ENCODE measurements at places on chromosomes 3 and 15. TPM values are rescaled to one million over a fixed set of nuclear protein-coding genes. Genes with fewer than 3 reads are reported as not detected.

DNA sequence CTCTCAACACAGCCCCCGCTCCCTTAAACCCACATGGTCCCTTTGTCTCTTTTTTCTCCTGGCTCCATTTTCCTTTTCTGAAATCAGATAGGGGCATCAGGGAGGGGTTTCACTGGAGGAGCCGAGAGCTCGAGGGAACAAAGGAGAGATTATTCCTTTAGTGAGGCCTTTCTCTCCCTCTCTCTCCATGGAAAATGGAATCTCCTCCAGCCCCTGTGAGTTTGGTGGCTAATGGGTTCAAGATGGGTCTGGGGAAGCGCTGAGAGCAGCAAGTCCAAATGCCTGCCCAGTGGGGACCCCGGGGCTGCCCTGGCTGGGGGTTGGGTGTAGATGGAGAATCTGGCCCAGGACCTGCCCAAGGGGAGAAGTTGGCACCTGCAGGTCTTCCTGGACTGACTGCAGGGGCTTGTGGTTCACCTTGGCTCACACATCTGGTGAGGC, 56.8 kb downstream of the ITGA11 start:
- DNase-seq: no peak

DNA sequence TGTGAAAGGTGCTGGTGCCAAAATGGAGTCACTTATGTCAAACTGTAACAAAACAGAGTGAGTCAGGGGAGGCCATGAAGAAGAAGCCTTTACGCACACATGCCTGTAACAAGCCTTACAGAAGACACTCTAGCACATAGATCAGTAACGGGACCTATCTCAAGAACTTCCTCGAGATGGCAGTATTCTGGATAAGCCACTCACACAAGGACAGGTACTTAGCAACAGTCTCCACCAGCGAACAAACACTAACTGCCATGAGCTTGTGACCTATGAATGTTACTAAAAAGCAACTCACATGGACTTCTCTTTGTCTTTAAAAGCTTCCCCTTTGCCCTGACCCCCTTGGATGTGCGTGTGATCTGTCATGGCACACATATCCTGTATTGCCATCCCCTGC, 235.1 kb downstream of the CD47 start:
- DNase-seq: no peak

- DNase-seq: no peak
Observed at GRCh38 chr3:14652-15051, 181.9 kb upstream of the CHL1 start.

- DNase-seq: no peak
Observed at GRCh38 chr3:108113975-108114374, 23.1 kb upstream of the CD47 start.

DNA sequence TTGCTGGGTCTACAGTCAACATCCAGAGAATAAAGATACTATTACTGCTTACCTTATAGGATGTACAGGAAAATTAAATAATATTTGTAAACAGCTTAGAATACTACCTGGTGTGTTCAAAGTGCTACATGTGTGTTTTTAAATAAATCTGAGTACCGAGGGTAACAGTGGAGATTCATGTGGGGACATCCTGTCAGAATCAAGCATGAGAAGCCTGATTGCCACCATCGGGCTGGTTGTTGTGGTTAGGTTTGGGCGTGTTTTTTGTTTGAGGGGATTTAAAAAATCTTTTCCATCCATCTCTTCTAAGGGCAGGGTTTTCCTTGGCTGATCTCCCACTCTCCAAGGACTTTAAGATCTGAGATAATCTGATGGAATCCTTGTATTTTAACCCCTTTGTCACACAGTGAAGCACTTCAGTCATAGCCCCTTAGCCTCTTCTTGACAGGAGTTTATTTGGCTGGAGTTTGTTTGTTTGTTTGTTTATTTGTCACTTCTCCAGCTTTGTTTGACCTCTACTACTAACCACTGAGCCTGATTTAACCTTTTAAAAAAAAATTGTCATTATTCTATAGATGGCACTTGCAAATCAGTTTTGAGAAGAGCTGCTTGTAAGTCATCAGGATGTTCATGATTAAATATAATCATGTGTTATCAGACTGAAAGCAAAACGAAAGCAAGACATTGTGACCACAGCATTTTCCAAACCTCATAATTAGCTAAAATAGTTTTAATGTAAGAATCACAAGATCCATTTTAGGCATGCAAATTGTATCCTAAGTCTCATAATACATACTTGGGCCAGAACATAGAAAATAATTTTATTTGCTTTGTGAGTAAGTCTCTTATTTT, 72.8 kb upstream of the RARB start:
- DNase-seq: no peak

DNA sequence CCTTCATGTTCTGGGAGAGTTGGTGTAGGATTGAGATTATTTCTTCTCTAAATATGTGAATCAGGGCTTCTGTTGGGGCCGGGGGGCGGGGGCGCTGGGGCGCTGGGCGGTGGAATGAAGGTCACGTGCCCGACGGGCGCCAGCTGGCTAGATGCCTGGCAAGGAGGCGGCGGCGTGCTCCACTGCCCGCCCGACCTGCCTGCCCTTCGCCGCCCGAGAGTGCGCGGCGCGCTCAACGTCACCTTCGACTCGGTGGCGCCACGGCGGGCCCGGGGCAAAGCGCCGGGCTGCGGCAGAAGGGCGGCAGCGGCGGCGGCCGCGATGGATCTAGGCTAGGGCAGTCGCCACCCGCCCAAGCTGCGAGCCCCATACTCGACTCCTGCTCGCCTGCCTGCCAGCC, 47.0 kb upstream of the LHFPL4 start:
- DNase-seq: peak; percentile 45

The ROBO2 gene
- 0.05 TPM for polyA plus RNA-seq

- DNase-seq: no peak
Observed at GRCh38 chr3:123258359-123258758, 56.6 kb downstream of the SEC22A start.

The EIF4E3 gene
- polyA plus RNA-seq: 21.7 TPM

DNA sequence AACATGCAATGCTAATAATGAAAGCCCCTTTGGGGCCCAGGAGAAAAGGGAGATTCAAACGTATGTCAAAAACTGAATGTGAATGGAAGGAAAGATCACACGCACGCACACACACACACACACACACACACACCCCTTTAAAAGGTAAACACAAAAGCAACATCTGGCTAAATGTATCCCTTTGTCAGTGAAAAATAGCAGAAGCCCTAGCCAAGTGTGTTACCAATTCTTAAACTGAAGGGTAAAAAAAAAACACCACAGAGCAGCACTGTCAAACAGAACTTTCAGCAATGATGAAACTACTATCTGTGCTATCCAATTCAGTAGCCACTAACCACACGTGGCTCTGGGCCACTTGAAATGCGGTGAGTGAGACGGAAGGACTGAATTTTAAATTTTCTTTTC, 4.9 kb downstream of the RFTN1 start:
- no peak for DNase-seq

GRCh38 chr15:85580879-85581278, 200.5 kb downstream of the AKAP13 start:
- DNase-seq: no peak

DNA sequence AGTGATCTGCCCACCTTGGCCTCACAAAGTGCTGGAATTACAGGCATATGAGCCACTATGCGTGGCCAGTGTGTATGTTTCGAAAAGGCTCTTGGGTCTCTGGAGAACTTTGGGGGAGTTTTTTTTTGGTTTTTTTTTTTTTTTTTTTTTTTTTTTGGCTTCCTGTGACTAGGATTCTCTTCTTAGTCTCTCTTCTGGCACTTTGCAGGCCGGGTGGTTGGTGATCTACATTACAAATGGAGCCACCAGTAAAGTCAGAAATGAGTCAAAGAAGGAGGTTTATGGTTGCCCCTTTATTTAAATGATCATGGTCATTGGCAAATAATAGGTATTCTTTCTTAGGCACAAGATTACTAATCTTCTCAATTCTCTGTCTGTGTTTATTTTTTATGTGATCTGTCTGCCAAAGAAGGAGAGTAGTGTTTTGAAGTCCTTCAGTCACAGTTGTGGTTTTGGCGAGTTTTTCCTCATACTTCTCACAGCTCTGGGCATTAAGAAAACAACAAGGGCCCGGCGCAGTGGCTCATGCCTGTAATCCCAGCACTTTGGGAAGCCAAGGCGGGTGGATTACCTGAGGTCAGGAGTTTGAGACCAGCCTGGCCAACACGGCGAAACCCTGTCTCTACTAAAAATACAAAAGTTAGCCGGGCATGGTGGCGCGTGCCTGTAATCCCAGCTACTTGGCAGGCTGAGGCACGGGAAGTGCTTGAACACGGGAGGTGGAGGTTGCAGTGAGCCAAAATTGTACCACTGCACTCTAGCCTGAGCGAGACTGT, 38.3 kb downstream of the PDE8A start:
- DNase-seq: no peak

DNA sequence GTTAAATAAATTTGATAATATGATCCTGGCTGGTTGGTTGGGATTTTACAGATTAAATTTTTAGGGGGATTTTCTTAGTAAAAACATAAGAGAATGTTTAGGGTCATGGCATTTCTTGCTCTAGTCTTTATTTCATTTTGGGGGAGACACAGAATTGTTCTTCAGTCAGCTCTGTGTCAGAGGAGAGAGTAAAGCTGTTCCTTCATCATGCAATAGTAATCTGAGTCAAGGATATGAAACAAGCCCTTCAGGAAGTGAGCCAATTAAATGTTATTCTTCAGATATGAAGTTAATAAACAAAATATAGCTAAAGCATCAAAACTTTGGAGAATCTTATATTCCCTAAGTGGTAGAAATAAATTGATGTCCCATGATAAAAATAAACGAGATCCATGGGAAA, 22.9 kb upstream of the SLC4A7 start:
- DNase-seq: no peak

The SLC12A1 gene
- polyA plus RNA-seq: not detected

The NR2C2 gene
- 13.0 TPM for polyA plus RNA-seq

DNA sequence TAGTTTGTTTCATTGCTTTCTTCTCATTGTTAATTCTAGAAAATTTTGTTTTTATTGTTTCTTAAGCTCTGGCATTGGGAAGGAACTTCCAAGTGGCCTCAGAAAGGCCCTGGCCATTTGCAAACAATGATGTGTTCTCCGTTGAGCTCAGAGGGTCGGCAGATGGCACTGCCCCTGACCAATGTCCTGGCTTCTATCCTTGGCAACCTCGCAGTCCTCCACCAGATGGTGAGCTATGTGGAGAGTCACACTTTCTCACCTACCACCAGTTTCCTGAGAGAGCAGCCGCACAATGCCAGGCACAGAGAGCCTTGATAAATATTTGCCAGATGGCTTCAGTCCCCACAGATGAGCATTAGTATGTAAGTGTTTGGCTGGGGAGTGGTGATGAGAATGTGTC, 343.7 kb downstream of the EPHB1 start:
- no peak for DNase-seq

The ARPIN gene
- polyA plus RNA-seq: 9.8 TPM

DNA sequence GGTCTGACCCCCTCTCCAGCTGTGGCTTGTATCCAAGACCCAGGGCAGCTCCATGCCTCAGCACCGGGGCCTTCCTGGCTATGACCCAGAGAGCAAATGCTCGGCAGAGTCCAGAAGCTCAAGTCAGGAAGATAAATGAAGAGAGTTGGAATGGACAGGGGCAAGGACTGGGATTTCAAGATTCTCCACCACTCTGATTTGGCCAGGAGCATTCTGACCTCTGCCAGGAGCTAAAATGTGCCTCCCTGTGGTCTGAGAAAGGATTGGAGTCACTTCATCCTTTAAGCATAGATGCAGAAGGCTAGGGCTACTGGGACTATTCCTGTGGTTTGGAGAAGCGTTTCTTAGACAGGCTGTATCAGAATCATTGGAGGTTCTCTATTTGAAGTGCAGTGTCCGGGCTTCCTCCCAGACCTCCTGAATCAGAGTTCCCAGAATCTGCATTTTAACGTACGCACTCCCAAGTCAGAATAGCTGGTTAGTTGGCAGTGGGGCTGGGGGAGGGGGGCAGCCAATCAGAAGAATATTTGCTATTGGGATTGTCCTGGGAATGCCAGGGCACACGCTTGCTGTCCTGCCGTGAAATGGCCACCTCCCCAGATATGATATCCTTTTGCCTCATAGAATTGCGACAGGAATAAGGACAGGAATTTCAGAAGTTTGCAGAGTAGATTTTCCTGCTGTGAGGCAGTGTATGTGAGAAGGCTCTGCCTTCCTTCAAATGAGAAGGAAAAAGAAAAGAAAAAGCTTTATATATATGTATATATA, 57.4 kb downstream of the HRH1 start:
- DNase-seq: peak; percentile 64

DNA sequence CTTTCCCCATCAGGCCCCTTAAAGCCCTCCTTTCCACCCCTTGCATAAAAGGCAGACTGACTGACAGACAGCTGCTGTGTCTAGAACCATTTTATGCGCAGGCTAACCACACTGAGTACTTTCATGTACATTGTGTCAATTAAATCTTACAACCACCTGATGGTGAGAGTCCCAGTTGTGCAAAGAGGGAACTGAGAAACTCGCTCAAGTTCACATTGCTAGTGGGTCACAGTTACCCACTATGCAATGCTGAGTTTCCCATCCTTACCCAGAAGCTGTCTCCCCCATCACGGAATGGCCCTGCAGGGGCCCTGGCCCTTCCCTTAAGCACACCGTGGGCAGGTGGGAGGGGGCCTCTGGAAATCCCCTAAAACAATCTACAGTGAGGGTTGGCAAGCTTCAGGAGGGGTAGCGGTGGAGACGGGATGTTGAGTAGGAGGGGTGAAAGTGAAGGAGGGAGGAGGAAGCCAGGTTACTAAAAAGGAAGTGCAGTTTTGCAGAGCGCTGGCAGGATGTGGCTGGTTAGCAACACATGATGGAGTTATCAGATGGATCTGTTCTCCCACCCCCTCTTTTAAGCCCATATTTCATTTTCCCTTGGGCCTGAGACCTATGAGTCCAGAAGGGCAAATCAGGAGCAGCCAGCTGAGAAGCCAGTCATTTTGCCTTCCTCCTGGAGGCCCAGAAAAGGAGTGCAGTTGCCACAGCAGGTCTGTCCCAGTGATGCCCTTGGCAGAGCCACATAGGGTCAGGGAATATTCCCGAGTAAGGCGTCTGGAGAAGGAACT, 30.0 kb downstream of the STARD5 start:
- peak; percentile 57 for DNase-seq

DNA sequence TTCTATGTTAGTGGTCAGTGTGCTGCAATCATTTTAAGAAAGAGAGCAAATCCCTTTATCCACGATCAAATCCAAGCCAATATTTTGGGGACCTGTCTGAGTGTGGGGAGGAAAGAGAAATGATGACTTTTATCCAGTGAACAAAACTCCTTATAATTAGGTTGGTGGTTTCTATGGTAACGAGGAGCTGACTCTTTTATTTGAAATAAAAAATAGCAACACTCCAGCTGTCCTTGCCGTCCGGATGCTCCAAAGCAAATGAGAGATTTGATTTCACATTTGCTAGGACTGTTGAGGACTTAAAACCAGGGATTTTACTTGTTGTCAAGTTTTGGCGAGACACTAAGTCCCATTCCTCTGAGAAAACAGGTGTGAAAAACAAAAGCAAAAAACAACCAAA, 154.0 kb upstream of the PRICKLE2 start:
- no peak for DNase-seq

All from aorta (tissue), 5 donors.